ENCODE measurements at places on chromosomes 2 and 18. TPM values are rescaled to one million over a fixed set of nuclear protein-coding genes. Genes with fewer than 3 reads are reported as not detected.
A peak's percentile ranks its signal among the peaks of the same experiment; 100 is the strongest.

DNA sequence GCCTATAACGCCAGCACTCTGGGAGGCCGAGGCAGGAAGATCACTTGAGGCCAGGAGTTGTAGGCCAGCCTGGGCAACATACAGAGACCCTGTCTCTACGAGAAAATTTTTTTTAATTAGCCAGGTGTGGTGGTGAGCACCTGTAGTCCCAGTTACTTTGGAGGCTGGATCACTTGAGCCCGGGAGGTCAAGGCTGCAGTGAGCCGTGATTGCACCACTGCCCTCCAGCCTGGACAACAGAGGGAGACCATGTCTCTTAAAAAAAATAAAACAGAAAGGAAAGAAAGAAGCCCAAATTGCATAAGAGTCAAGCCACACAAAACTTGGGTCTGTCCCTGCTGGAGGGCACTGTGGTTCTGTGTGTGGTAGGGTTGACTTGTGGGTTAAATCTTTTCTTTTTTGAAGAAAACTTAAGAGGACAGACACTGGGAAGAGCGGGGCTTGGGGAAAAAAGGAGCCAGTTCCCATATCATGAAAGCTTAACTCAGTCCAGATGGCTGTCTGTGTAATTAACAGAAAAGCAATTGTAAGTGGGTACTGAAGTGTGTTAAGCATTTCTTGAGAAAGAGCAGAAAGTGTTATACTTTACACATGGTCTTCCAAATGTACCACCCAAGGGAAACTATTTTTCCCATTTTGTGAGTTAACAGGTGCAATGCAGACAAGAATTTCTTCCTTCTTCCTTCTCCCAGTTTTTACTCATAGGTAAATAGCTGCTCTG, 115.1 kb downstream of the ALPK2 start:
- DNase-seq: no peak

The TMEM37 gene
- total RNA-seq: 15.9 TPM

GRCh38 chr2:178280244-178280852, 86.0 kb downstream of the OSBPL6 start:
- peak; percentile 49 for DNase-seq

DNA sequence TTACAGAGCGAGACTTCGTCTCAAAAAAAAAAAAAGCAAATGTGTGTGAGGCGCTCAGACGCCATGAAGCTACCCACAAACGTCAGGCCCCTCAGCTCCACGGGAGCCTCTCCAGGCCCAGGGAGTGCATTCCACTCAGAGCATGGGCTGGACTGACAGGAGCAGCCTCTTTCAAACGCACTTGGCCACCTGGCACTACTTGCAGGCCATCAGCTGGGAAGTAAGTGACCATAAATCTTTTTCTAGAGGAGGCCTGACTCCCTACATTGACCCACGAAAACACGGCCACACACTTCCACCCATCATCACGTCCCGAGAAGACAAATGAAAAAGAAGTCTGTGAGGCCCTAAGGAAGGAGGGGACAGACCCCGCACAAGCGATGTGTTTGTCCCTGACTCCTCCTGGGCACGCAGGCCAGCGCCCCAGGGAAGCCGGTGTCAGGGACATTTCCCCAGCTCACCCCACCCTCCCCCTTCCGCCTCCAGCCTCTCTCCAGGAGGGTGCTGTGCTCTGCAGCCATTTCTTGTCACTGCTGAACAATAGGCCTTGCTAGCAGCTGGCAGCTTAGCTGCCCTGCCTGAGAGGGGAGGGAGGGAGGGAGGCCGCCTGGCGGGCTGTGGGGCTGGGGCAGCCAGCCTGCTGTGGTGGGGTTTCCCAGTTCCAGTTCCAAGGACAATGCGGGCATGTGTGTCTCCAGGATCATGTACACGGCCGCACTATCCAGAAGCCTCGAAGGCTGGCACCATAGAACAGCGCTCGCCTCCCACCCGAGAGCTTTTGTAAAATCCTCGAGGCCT, 26.6 kb downstream of the SERTAD2 start:
- no peak for DNase-seq

DNA sequence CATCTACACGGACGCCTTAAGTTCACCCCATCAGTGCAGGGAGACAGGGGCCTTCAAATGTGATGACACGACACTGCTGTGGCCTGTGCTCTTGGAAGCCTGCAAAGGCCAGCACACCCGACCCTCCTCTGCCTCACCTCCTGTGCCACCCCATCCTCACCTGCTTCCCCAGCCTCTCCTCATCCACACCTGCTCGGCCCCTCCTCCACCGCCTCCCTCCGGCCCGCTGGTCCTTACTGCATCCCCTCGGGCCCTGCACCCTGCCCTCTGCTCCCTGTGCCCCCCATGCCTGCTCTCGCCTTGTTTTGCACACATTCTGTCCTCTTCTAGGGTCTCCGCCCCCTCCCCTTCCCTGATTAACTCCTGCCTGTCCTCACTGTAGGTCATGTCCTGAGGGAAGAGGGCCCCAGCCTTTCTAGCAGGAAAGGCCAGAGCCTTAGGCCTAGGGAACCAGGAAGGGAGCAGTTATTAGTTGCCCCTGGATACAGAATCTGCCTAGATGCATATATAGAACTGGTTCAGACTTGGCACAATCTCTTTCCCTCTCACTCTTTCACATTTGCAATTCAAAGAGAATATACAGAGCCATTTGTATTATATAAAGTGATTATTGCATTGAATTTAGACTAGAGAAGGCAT, 39.4 kb downstream of the TRAPPC12 start:
- no peak for DNase-seq

- DNase-seq: no peak
Measured at GRCh38 chr2:46306988-46307655, 9.9 kb downstream of the EPAS1 start.

- no peak for DNase-seq
Measured at GRCh38 chr18:45860492-45860891, 35.0 kb downstream of the SIGLEC15 start.

DNA sequence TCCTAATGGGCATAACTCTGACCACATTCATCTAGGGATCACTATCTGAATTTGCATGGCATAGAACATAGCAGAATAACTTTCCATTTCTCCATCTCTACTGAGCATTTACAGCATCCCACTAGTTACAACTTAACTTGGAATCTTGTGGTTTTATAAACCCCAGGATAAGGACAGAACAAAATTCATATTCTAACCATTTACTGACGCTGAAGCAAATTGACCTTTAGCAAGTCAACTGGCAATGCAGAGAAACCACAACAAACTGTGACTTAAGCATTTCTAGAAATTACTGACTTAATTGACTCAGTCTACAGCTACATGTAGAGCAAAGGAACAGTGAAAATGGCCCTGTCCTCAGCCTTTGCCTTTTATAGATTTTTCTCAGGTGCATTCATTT, 61.2 kb downstream of the DCC start:
- DNase-seq: no peak

- DNase-seq: no peak
Measured at GRCh38 chr18:36590621-36591580, 237.9 kb downstream of the TPGS2 start.

DNA sequence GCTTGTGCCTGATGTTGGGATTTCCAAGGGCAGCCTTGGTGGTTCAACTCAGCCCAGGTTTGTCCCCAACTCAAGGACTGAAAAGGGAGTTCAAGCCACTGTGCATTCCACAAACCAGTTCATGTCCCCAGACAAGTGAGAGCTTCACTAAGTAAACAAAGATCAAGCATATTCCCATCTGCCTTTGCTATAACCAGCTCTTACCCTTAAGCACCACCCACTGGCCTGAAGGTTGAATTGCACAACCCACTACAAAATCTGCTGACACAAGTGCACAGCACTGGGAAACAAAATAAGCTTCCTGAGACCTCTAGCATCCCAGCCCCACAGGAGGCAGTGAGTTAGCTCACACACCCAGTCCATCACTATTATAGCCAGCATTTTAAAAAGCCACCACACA, 516.7 kb downstream of the NR4A2 start:
- DNase-seq: no peak

The PECR gene
- 71.8 TPM for total RNA-seq

GRCh38 chr2:134081238-134081938, 172.5 kb upstream of the MGAT5 start:
- DNase-seq: no peak

The DTNA gene
- 53.6 TPM for total RNA-seq

- DNase-seq: no peak
Measured at GRCh38 chr2:145685383-145686050, 1165.6 kb upstream of the ZEB2 start.

- DNase-seq: no peak
Measured at GRCh38 chr18:75290737-75291358, 80.3 kb downstream of the TSHZ1 start.

The CCDC74B gene
- 1.2 TPM for total RNA-seq

DNA sequence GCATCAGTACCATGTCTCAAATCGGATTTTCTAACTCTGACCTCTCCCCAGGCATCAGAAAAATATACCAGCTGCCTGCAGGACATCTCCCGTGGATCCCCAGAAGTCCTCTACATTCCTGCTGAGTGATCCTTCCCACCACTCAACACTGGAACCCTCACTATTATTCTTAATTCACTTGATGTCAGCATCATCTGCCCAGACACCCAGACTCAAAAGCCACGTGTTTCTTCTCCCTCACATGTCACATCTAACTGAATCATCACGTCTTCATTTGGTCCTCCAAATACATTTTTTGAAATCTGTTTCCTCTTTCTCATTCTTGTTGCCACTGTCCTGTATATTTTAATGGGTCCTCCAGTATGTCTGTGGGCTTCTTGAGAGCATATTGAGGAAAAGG, 218.6 kb downstream of the HRH4 start:
- DNase-seq: no peak

DNA sequence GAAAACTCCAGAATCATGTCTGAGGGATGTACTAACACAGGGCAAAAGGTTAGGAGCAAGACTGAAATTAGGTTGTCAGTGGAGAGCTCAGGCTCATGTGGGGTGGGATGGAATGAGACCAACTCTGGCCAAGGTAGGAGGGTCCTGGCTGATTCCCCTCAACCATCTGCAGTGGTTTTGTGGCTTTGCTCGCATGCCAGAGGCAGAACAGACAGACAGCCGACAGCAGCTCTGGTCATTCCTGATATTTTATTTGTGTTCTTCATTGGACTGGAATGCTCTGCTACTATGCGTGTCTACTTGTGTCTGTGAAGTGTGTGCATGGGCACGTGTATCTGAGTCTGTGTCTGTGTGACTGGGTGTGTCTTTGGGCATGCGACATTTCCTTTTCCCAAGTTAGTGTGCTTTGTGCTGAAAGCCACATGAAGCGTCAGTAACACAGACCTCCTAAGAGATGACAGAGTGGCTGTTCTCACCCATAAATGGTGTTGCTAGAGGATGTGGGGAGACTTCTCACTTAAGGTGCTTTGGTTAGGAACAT, 239.5 kb downstream of the CNTNAP5 start:
- DNase-seq: no peak

DNA sequence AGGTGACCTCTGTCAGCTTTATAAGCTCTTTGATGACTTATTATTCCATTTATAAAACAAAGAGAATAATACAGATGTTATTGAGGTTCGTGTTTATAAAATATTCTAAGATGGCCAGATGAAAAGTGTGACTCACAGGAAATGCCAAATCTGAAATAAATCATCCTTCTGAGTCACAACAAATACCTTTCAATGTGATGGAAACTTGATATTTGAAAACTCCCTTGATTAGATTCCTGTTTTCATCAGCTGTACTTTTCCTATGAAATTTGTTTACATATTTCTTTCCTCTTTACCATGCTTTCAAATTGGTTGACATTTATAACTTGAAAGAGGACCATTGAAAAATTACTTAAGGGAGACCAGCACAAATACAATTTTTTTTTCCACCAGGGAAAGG, 30.6 kb upstream of the PPP1R1C start:
- DNase-seq: no peak
